Activated effector memory CD4-positive, alpha-beta T cell treated with anti-CD3 and anti-CD28 coated beads, Interleukin-2, amount 50 U/mL, for 16 hours (primary cell): ENCODE measurements at places on chromosomes 12 and 14.

- no peak for DNase-seq
These were observed 1.0 kb upstream of the NRIP2 start for GRCh38 chr12:2835691-2836403.

GRCh38 chr12:120216742-120217605 is 16.1 kb upstream of the RPLP0 start:
- no peak for DNase-seq

- no peak for DNase-seq
These were observed 37.7 kb downstream of the LRRC74A start for GRCh38 chr14:76863724-76864407.

DNA sequence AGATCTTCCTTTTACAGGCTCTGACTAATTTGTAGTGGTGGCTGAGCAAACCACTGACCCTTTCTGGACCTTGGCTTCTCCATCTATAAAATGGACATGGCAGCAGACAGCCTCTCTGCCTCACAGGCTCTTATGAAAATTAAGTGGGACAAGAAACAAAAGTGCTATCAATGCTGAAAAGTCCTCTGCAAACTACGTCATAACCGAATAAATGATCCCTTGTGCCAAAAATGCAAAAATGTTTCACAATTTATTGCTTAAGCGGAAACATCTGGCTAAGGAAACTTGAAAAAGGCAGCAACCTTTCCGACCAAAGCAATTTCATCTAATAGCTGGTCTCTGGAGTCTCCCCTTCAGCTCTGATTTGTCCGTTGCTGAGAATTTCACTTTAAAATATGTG is 108.5 kb upstream of the PLXNC1 start:
- DNase-seq, result no peak

GRCh38 chr14:68033336-68033932 is 213.9 kb downstream of the RAD51B start:
- DNase-seq, result no peak

GRCh38 chr12:115923851-115924250 is 353.6 kb downstream of the MED13L start:
- no peak for DNase-seq

DNA sequence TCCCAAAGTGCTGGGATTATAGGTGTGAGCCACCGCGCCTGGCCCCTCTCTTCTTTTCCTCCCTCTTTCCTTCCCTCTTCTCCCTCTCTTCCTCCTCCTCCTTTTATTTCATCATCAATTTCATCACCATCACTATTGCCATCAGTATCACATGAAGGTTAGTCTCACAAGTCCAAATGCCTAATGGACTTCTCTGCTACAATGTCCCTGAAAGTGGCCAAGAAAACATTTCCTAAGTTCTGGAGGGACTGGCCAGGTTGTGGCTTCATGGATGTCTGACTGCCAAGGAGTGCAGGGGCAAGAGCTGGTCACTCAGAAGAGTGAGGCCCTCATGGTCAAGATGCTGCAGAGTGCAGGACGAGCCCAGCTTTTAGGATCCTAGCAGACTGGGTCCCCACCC is 97.6 kb downstream of the SYNE3 start:
- DNase-seq, result no peak

DNA sequence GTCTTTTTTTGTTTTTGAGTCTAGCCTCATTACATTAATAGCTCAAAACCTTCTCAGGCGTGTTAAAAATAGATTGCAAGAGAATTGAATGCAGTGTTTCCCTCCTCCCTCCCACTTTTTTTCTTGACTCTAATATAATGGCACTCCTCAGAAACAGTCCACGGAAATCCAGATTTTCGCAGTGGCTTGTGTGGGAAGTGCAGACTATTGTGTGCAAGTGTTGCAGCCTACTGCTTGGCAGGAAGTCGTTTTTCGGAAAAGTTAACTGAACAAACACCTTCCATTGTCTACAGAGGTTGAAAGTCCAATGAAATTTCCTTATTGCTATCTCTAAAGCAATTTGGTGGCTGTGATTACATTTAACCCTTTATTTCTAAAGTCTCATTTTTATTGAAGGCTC is 147.9 kb upstream of the E2F7 start:
- no peak for DNase-seq

GRCh38 chr12:14984036-14984435 is 11.2 kb downstream of the PDE6H start:
- no peak for DNase-seq

GRCh38 chr14:75048101-75048500 is 3.2 kb downstream of the MLH3 start:
- DNase-seq, result no peak

DNA sequence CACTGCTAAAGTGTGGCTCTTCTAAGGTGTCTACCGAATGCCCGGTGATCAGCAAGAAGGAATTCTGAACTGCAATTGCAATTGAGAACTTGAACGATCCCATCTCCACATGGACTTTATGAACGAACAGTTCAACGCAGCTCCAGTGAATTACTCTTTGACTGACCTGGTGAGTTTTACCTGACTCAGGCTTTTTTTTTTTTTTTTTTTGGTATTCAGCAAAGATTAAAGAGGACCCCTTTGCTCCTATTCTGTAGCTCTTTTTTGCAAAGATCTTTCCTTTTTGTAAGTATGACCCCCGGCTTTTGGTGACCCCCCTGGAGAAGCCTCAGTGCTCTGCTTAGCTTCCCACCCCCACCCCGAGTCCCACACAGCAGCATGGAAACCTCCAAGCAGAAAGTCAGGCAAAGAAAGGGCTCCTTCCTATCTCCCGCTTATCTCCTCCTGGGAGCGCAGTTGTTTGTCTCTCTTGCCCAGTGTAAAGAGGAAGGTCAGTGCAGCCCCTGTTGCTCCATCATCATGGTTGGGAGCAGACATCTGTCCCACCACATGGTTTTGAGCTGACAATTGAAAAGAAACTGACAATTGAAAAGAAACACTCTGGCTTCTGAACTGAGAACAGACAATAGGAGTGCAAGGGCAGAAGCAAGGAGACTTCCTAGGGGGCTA is 72.1 kb upstream of the DIO3 start:
- peak; percentile 4 for DNase-seq

- no peak for DNase-seq
These were observed 22.1 kb downstream of the MOK start for GRCh38 chr14:102282751-102283465.

DNA sequence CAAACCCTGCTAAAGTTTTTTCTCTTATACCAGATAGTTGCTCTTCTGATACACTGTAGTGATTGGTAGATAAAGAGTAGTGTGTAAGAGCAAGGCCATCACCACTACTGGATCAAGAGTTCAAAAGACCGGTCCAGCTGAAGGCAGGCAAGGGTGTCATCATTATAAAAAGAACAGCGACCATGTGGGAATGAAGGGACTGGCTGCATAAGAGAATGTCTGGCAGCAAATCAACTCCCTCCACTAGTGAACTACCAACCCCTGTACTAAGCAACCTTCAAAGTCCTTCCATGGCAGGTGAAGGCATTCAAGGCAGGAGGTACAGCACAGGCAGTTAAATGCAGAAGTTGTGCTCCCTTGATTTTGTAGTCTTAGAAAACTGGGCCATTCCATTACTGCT is 53.5 kb downstream of the EGLN3 start:
- no peak for DNase-seq

GRCh38 chr12:2547273-2548044 is 247.3 kb upstream of the FKBP4 start:
- no peak for DNase-seq
